ENCODE measurements at places on chromosomes 12 and 14. TPM values are rescaled to one million over a fixed set of nuclear protein-coding genes. Genes with fewer than 3 reads are reported as not detected.

HVCN1 gene
- polyA plus RNA-seq, result 4.4 TPM

DCAF5 gene
- 46.9 TPM for polyA plus RNA-seq

SLC8B1 gene
- 19.4 TPM for polyA plus RNA-seq

RPL36AL gene
- polyA plus RNA-seq, result 150 TPM

FGD4 gene
- polyA plus RNA-seq, result 21.0 TPM

SELPLG gene
- 5.2 TPM for polyA plus RNA-seq

SOAT2 gene
- 0.10 TPM for polyA plus RNA-seq

P3H3 gene
- polyA plus RNA-seq, result 29.7 TPM

DHRS2 gene
- 0.10 TPM for polyA plus RNA-seq

B4GALNT3 gene
- 12.9 TPM for polyA plus RNA-seq

SMCO2 gene
- not detected for polyA plus RNA-seq

TPPP2 gene
- polyA plus RNA-seq, result 0.72 TPM

SLC5A8 gene
- not detected for polyA plus RNA-seq

NFATC4 gene
- polyA plus RNA-seq, result 34.8 TPM

TMEM132C gene
- polyA plus RNA-seq, result 2.1 TPM

AQP2 gene
- polyA plus RNA-seq, result not detected

LYZ gene
- 23.4 TPM for polyA plus RNA-seq

MIA2 gene
- polyA plus RNA-seq, result 16.3 TPM

KRT74 gene
- polyA plus RNA-seq, result not detected

RNU6-8 gene
- polyA plus RNA-seq, result not detected

LIN7A gene
- 2.7 TPM for polyA plus RNA-seq

PSMC1 gene
- 97.9 TPM for polyA plus RNA-seq

C14orf39 gene
- 1.7 TPM for polyA plus RNA-seq

PTGDR gene
- 0.37 TPM for polyA plus RNA-seq

MED6 gene
- polyA plus RNA-seq, result 27.5 TPM

EFS gene
- 56.9 TPM for polyA plus RNA-seq

HHIPL1 gene
- 1.5 TPM for polyA plus RNA-seq

LRIG3 gene
- polyA plus RNA-seq, result 29.2 TPM

SMOC1 gene
- polyA plus RNA-seq, result 4.2 TPM

VRK1 gene
- 7.9 TPM for polyA plus RNA-seq

ZNF219 gene
- polyA plus RNA-seq, result 18.4 TPM

SLCO1B1 gene
- polyA plus RNA-seq, result not detected

USP44 gene
- 1.1 TPM for polyA plus RNA-seq

CPNE6 gene
- polyA plus RNA-seq, result not detected

TIGAR gene
- polyA plus RNA-seq, result 6.1 TPM

PRH2 gene
- not detected for polyA plus RNA-seq

CCDC184 gene
- 1.7 TPM for polyA plus RNA-seq

SSTR1 gene
- 0.04 TPM for polyA plus RNA-seq

IGFBP6 gene
- polyA plus RNA-seq, result 49.2 TPM

OR6C2 gene
- not detected for polyA plus RNA-seq

AVPR1A gene
- 7.6 TPM for polyA plus RNA-seq

TMTC1 gene
- 57.0 TPM for polyA plus RNA-seq

OTUB2 gene
- 0.67 TPM for polyA plus RNA-seq

TAS2R50 gene
- not detected for polyA plus RNA-seq

RNASE7 gene
- 0.14 TPM for polyA plus RNA-seq

B3GNT4 gene
- 0.59 TPM for polyA plus RNA-seq

NRXN3 gene
- polyA plus RNA-seq, result 0.40 TPM

PTGER2 gene
- 1.1 TPM for polyA plus RNA-seq

CPM gene
- polyA plus RNA-seq, result 4.6 TPM

Measured in hindlimb muscle (tissue), 1 donor.